ENCODE measurements at places on chromosomes 6 and 20. TPM values are rescaled to one million over a fixed set of nuclear protein-coding genes. Genes with fewer than 3 reads are reported as not detected.

- peak overlapping the region; percentile 0 for H3K27ac ChIP-seq
- DNase-seq, result no peak
- peaks cover 71% of the 10 kb centered on the region for H3K4me1 ChIP-seq
- no peaks in the 10 kb centered on the region for H3K36me3 ChIP-seq
Measured at GRCh38 chr20:37347891-37348791, 2.2 kb downstream of the SRC start.

DNA sequence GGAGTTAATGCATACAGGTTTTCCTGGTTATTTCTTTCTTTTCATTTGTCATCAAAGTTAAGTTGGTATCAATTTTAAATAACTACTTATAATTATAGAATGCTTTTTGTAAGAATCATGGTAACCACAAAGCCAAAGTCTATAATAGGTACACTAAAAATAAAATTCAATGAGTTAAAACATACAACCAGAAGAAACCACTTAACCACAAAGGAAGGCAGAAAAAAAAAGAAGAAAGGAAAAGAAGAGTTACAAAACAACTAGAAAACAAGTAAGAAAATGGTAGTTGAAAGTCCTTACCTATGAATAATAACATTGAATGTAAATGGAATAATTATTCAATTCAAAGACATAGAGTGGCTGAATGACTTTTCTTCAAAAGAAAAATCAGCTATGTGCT is 45.6 kb downstream of the THBS2 start:
- no peaks in the 10 kb centered on the region for H3K4me1 ChIP-seq
- no peak overlapping the region for H3K27ac ChIP-seq
- no peak overlapping the region for H3K4me3 ChIP-seq
- no peaks in the 10 kb centered on the region for H3K27me3 ChIP-seq

GRCh38 chr6:1620504-1621069 is 10.9 kb downstream of the FOXC1 start:
- no peak overlapping the region for H3K4me3 ChIP-seq
- no peak overlapping the region for H3K27ac ChIP-seq
- H3K36me3 ChIP-seq, result no peaks in the 10 kb centered on the region
- H3K27me3 ChIP-seq, result no peaks in the 10 kb centered on the region

- H3K4me1 ChIP-seq, result peaks cover 52% of the 10 kb centered on the region
- H3K4me3 ChIP-seq, result peak overlapping the region; percentile 29
- no peaks in the 10 kb centered on the region for H3K27me3 ChIP-seq
- no peaks in the 10 kb centered on the region for H3K36me3 ChIP-seq
Measured at GRCh38 chr6:142845143-142845571, 99.8 kb downstream of the HIVEP2 start.

GRCh38 chr20:2891343-2891742 is 18.1 kb downstream of the PTPRA start:
- no peak overlapping the region for H3K27ac ChIP-seq
- no peak overlapping the region for H3K4me3 ChIP-seq
- H3K27me3 ChIP-seq, result no peaks in the 10 kb centered on the region
- no peak for DNase-seq
- H3K36me3 ChIP-seq, result no peaks in the 10 kb centered on the region

DNA sequence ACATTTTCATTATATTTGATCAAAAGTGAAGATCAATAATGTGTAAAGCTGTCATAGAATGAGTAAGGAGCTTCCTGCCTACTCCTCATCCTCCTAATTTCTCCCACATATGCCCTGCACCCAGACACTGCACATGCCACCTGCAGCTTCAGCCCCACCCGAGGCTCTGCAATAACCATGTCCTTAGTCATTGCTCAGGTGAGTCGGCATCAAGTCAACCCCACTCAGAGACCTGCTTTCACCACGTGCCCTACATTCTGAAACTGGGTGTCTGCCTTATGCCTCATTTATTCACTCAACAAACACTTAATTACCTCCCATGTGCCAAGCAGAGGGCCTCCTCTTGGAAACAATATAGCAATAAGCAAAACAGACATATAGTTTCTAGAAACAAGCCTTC is 15.4 kb upstream of the TNFAIP3 start:
- no peaks in the 10 kb centered on the region for H3K36me3 ChIP-seq
- H3K4me3 ChIP-seq, result no peak overlapping the region
- H3K27ac ChIP-seq, result no peak overlapping the region
- no peak for DNase-seq

GRCh38 chr6:81689580-81689979 is 62.9 kb downstream of the TENT5A start:
- H3K36me3 ChIP-seq, result no peaks in the 10 kb centered on the region
- DNase-seq, result no peak
- no peak overlapping the region for H3K4me3 ChIP-seq
- H3K4me1 ChIP-seq, result no peaks in the 10 kb centered on the region

- H3K4me3 ChIP-seq, result no peak overlapping the region
- H3K4me1 ChIP-seq, result no peaks in the 10 kb centered on the region
- H3K36me3 ChIP-seq, result no peaks in the 10 kb centered on the region
- no peaks in the 10 kb centered on the region for H3K27me3 ChIP-seq
- H3K27ac ChIP-seq, result no peak overlapping the region
- no peak for DNase-seq
Measured at GRCh38 chr6:126253431-126253830, 86.5 kb upstream of the CENPW start.

DNA sequence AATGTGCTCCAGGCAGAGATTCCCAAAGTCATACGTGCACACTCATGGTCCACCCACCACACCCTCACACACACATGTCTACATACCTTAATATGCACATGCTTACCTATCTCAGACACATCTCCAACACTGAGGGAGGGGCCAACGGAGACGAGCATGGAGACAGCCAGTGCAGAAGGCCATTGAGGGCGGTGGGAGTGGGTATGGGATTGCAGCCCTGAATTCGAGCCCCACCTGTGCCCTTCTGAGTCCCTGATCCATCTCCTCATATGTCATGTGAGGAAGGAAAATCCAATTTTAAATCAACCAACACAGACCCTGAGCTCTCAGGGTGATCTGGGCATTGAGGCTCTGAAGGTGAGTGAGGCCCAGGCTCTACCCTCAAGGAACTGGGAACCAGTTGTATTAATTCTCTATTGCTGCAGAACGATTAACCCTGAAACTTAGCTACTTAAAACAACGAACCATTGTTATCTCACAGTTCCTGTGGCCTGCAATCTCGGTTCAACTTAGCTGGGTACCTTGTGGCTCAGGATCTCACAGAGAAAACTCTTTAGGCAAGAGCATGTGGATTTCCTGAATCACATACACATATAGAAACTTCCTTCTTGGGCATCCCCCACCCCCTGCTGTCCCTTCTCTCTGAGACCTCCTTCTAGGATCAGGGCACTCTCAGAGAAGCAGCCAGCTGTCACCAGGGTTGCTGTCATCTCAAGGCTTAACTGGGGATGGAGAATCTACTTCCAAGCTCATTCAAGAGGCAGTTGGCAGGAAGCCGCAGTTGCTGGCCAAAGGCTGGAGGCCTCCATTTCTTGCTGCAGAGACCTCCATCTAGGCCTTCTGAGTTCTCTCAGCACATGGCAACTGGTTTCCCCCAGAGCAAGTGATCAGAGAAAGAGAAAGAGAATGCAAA is 28.3 kb downstream of the GLP1R start:
- no peak overlapping the region for H3K27ac ChIP-seq
- no peaks in the 10 kb centered on the region for H3K36me3 ChIP-seq
- no peaks in the 10 kb centered on the region for H3K4me1 ChIP-seq
- no peak for DNase-seq
- H3K27me3 ChIP-seq, result no peaks in the 10 kb centered on the region
- no peak overlapping the region for H3K4me3 ChIP-seq

- H3K36me3 ChIP-seq, result no peaks in the 10 kb centered on the region
- peaks cover 51% of the 10 kb centered on the region for H3K4me1 ChIP-seq
- DNase-seq, result no peak
- no peaks in the 10 kb centered on the region for H3K27me3 ChIP-seq
- no peak overlapping the region for H3K4me3 ChIP-seq
Measured at GRCh38 chr20:59027741-59028320, 4.3 kb downstream of the ATP5F1E start.

- no peak overlapping the region for H3K27ac ChIP-seq
- H3K4me1 ChIP-seq, result no peaks in the 10 kb centered on the region
- H3K27me3 ChIP-seq, result no peaks in the 10 kb centered on the region
- DNase-seq, result no peak
Measured at GRCh38 chr20:62201173-62202082, 18.6 kb downstream of the MTG2 start.

GRCh38 chr6:109212683-109213082 is 117.4 kb downstream of the CEP57L1 start:
- no peaks in the 10 kb centered on the region for H3K4me1 ChIP-seq
- H3K36me3 ChIP-seq, result no peaks in the 10 kb centered on the region
- no peak for DNase-seq
- no peak overlapping the region for H3K4me3 ChIP-seq

- no peak overlapping the region for H3K4me3 ChIP-seq
- no peaks in the 10 kb centered on the region for H3K4me1 ChIP-seq
- no peak overlapping the region for H3K27ac ChIP-seq
- no peaks in the 10 kb centered on the region for H3K27me3 ChIP-seq
Measured at GRCh38 chr6:44923444-44923843, 404.7 kb upstream of the RUNX2 start.

GRCh38 chr6:43996618-43997344 is 130.5 kb downstream of the MRPL14 start:
- H3K27ac ChIP-seq, result no peak overlapping the region
- DNase-seq, result no peak
- no peaks in the 10 kb centered on the region for H3K27me3 ChIP-seq
- no peaks in the 10 kb centered on the region for H3K36me3 ChIP-seq
- no peaks in the 10 kb centered on the region for H3K4me1 ChIP-seq

GRCh38 chr6:80607811-80608391 is 501.4 kb downstream of the BCKDHB start:
- peaks cover 14% of the 10 kb centered on the region for H3K4me1 ChIP-seq
- no peaks in the 10 kb centered on the region for H3K27me3 ChIP-seq
- no peak overlapping the region for H3K4me3 ChIP-seq
- H3K27ac ChIP-seq, result peak overlapping the region; percentile 47

- no peaks in the 10 kb centered on the region for H3K36me3 ChIP-seq
- no peak overlapping the region for H3K4me3 ChIP-seq
- H3K4me1 ChIP-seq, result no peaks in the 10 kb centered on the region
Measured at GRCh38 chr20:49882171-49882970, 33.0 kb downstream of the SPATA2 start.

DNA sequence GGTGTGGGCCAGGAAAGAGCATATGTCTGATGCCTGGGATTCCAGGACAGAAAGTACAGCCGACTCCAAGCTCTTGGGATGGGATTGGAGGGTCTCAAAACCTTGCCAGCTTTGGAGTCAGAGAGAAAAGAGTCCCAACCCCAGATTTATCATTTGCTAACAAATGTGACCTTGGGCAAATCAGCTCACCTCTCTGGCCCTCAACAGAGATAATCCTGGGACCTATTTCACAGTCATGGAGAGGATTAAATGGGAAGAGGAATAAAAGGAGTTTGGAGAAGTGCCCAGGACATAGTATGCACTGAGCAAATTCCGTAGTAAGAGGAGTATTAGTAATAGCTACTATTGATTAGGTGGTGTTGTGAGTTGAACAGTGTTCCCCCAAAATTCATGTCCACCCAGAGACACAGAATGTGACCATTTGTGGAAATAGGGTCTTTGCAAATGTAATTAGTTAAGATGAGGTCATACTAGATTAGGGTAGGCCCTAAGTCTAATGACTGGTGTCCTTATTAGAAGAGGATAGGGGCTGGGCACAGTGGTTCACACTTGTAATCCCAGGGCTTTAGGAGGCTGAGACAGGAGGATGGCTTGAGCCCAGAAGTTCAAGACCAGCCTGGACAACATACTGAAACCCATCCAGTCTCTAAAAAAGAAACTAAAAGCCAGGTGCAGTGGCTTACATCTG is 17.1 kb downstream of the RIPOR3 start:
- DNase-seq, result no peak
- no peak overlapping the region for H3K4me3 ChIP-seq
- no peaks in the 10 kb centered on the region for H3K27me3 ChIP-seq
- peaks cover 51% of the 10 kb centered on the region for H3K4me1 ChIP-seq
- peak overlapping the region; percentile 66 for H3K27ac ChIP-seq

DNA sequence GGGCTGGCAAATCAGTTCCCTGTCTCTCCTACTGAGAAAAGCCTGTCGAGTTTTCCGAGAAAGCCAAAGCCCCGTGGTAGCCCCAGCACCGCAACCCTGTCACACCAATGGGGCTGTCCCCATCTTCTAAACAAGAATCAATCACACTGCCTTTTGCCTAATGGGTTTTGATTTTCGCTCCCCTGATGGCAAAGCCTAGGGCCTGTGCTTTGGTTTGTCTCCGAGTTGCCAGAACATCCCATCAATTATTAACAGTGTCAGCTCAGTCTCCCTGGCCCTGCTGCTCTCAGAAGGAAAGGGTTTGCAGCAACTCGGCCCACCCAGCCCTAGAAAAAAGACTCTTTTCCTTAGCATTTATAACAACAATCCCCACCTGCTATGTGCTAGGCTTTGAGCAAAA is 4.2 kb downstream of the KCNB1 start:
- H3K4me1 ChIP-seq, result peaks cover 13% of the 10 kb centered on the region
- H3K36me3 ChIP-seq, result no peaks in the 10 kb centered on the region
- no peak overlapping the region for H3K27ac ChIP-seq
- no peaks in the 10 kb centered on the region for H3K27me3 ChIP-seq

DNA sequence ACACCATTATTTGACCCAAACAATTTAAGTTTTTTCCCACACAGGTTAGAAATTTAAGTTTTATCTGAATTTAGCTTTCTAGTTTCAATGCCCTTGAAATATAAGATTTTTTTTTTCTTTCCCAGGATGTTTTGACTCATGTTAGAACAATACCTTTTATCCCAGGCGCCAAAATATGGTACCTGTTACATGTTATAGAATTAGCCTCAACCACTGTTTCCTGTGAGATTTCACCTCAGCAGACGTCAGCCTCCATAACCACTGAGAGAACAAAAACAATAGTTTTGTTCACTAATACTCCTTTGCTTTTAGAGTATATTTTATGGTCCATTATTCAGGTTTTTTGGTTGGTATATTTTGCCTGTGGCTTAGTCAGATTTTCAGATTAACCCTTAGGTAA is 302.9 kb downstream of the CDKAL1 start:
- no peak for DNase-seq
- H3K4me1 ChIP-seq, result no peaks in the 10 kb centered on the region
- H3K4me3 ChIP-seq, result no peak overlapping the region
- no peak overlapping the region for H3K27ac ChIP-seq
- H3K36me3 ChIP-seq, result no peaks in the 10 kb centered on the region

- H3K27me3 ChIP-seq, result no peaks in the 10 kb centered on the region
- DNase-seq, result no peak
- peaks cover 9% of the 10 kb centered on the region for H3K4me1 ChIP-seq
- H3K4me3 ChIP-seq, result no peak overlapping the region
- no peak overlapping the region for H3K27ac ChIP-seq
Measured at GRCh38 chr20:24662752-24663365, 193.4 kb downstream of the SYNDIG1 start.

Gene UST
- total RNA-seq, result 14.2 TPM

Gene UNC93A
- 2.0 TPM for total RNA-seq

Gene TGM2
- total RNA-seq, result 92.8 TPM

Gene MUC22
- total RNA-seq, result 2.9 TPM

Gene RAMACL
- 2.2 TPM for total RNA-seq

Gene ACTL10
- total RNA-seq, result 1.5 TPM

Gene DDO
- total RNA-seq, result not detected

Gene GPR63
- total RNA-seq, result 2.5 TPM

Gene MAFB
- 80.5 TPM for total RNA-seq

Gene GPLD1
- total RNA-seq, result 15.7 TPM

Gene ORC3
- 9.6 TPM for total RNA-seq

Gene GLO1
- 59.7 TPM for total RNA-seq
